Chondrocyte (in vitro differentiated cells): ENCODE measurements at places on chromosomes 16 and 17. TPM values are rescaled to one million over a fixed set of nuclear protein-coding genes. Genes with fewer than 3 reads are reported as not detected.

DNA sequence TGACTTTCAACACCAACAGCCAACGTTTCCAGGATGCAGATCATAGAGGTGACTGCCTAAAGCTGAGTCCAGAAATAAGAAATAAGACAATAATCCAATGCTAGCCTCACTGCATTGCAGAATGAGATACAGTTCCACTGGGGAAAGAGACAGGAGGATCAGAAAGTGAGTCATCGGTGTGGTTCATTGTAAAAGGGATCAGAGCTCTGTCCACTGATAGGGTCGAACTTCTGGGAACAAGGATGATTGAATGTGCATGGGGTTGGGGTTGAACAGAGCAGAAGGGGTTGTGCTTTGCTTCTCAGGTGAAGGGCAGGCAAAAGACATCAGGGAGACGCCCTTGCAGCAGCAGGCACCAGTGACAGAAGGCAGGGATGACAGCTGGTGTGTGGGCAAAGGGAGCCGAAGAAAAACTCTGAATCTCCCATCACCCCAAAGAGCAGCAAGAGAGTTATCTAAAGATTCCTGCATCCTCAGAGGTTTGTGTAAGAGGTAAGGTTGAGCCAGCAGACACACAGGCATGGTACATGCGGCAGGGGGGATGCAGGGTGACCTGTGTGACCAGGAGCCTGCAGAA is 16.4 kb downstream of the CLEC10A start:
- DNase-seq, result no peak
- peaks cover 5% of the 10 kb centered on the region for H3K36me3 ChIP-seq
- peaks cover 6% of the 10 kb centered on the region for H3K27me3 ChIP-seq
- no peak overlapping the region for H3K27ac ChIP-seq
- no peak overlapping the region for H3K4me3 ChIP-seq

NRN1L gene
- 0.57 TPM in 1 of 3 replicates, not detected in the others for total RNA-seq

- no peaks in the 10 kb centered on the region for H3K36me3 ChIP-seq
- H3K4me1 ChIP-seq, result no peaks in the 10 kb centered on the region
- no peak overlapping the region for H3K27ac ChIP-seq
- H3K27me3 ChIP-seq, result peaks cover 75% of the 10 kb centered on the region
- DNase-seq, result no peak
These were observed 8.3 kb downstream of the CRHR1 start for GRCh38 chr17:45792437-45792836.

GPRC5C gene
- 18.0 to 47.8 TPM (median 47.0 TPM) in 3 replicates for total RNA-seq

TIMM22 gene
- 10.0 to 13.1 TPM (median 10.3 TPM) in 3 replicates for total RNA-seq

GRCh38 chr17:18331879-18332278 is 16.8 kb downstream of the SMCR8 start:
- no peaks in the 10 kb centered on the region for H3K27me3 ChIP-seq
- no peak overlapping the region for H3K4me3 ChIP-seq
- no peak for DNase-seq

GRCh38 chr17:54029986-54030385 is 207.3 kb downstream of the KIF2B start:
- H3K27ac ChIP-seq, result no peak overlapping the region
- H3K27me3 ChIP-seq, result no peaks in the 10 kb centered on the region
- H3K36me3 ChIP-seq, result no peaks in the 10 kb centered on the region
- H3K4me3 ChIP-seq, result no peak overlapping the region
- no peak for DNase-seq

- peak overlapping the region; percentile 52 for H3K27ac ChIP-seq
- peaks cover 9% of the 10 kb centered on the region for H3K36me3 ChIP-seq
- peaks cover 37% of the 10 kb centered on the region for H3K4me1 ChIP-seq
- peak overlapping the region; percentile 70 for H3K4me3 ChIP-seq
These were observed 1.7 kb downstream of the CMTM3 start for GRCh38 chr16:66605979-66606751.

RUNDC3A gene
- 0.40 to 0.77 TPM (median 0.77 TPM) in 3 replicates for total RNA-seq
